Aorta (tissue), 5 donors: ENCODE measurements at places on chromosomes 13 and 19. TPM values are rescaled to one million over a fixed set of nuclear protein-coding genes. Genes with fewer than 3 reads are reported as not detected.

MPV17L2 gene
- 6.2 TPM for total RNA-seq

GRCh38 chr19:51531349-51532315 lies at the start of gene SIGLEC6:
SIGLEC6 (minus strand) TSS chr19:51531670; CDS start chr19:51531648, 22 bp downstream.
- H3K36me3 ChIP-seq, result no peaks in the 10 kb centered on the region
- no peak within 1 kb of the TSS for H3K27ac ChIP-seq
- no peaks in the 10 kb centered on the region for H3K27me3 ChIP-seq

LILRA1 gene
- total RNA-seq, result 2.0 TPM

ZNF497 gene
- total RNA-seq, result 0.32 TPM

KLF2 gene
- total RNA-seq, result 223 TPM

DACT3 gene
- 216 TPM for total RNA-seq

FFAR3 gene
- 0.39 TPM for total RNA-seq

GRCh38 chr19:55147545-55148251 lies 1.3 kb downstream of the TNNT1 start:
- H3K4me1 ChIP-seq, result no peaks in the 10 kb centered on the region
- no peaks in the 10 kb centered on the region for H3K27me3 ChIP-seq
- no peak overlapping the region for H3K4me3 ChIP-seq
- no peak overlapping the region for H3K27ac ChIP-seq

GRCh38 chr19:16104722-16105121 lies 7.0 kb upstream of the RAB8A start:
- peaks cover 9% of the 10 kb centered on the region for H3K36me3 ChIP-seq
- no peaks in the 10 kb centered on the region for H3K4me1 ChIP-seq
- peak overlapping the region; percentile 10 for H3K27ac ChIP-seq
- H3K4me3 ChIP-seq, result no peak overlapping the region
- no peak for DNase-seq

CBLC gene
- not detected for total RNA-seq

HSD17B14 gene
- 13.7 TPM for total RNA-seq

- H3K27ac ChIP-seq, result no peak overlapping the region
- H3K4me3 ChIP-seq, result no peak overlapping the region
- no peaks in the 10 kb centered on the region for H3K4me1 ChIP-seq
- no peaks in the 10 kb centered on the region for H3K27me3 ChIP-seq
Measured at GRCh38 chr19:55935206-55935605, 3.1 kb upstream of the NLRP13 start.

- H3K4me1 ChIP-seq, result no peaks in the 10 kb centered on the region
- H3K4me3 ChIP-seq, result no peak overlapping the region
- H3K27ac ChIP-seq, result no peak overlapping the region
- DNase-seq, result no peak
- H3K27me3 ChIP-seq, result no peaks in the 10 kb centered on the region
Measured at GRCh38 chr13:98622931-98623331, 46.0 kb upstream of the STK24 start.

- no peak overlapping the region for H3K4me3 ChIP-seq
- H3K27ac ChIP-seq, result no peak overlapping the region
- peaks cover 6% of the 10 kb centered on the region for H3K36me3 ChIP-seq
- no peaks in the 10 kb centered on the region for H3K27me3 ChIP-seq
- no peaks in the 10 kb centered on the region for H3K4me1 ChIP-seq
Measured at GRCh38 chr19:32909257-32909656, 39.7 kb upstream of the SLC7A9 start.
